ENCODE measurements at places on chromosomes 2 and 18.

DNA sequence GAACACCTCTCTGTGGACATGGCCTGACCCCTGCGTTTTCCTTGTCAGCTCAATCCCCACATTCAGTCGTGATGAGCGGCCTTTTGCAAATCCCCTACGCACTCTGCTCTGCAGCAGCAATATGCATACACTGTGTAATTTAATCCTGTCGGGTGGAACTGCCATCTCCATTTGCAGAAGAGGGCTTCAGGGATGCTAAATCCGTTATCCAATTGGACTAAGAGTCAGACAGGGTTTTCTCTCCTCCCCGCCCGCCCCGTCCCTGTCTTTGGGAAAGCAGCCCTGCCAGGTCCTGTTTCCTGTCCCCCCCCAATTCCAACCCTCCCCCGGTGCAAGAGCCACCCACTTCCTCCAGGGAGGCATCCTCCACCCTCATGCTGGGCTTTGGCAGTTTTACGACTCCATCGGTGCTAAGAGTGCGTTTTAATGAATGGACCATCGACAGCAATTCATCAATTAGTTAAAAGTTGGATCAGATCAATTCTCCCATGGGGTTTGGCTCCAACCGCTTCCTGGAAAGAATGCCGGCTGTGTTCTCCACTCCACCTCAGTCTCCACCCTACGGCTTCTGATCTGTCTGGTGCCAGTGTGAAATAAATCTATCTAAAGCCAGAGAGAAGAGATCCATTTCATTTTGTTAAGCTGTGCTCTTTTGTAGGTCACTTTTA lies 53.5 kb upstream of the ASAP2 start:
- no peak for DNase-seq

DNA sequence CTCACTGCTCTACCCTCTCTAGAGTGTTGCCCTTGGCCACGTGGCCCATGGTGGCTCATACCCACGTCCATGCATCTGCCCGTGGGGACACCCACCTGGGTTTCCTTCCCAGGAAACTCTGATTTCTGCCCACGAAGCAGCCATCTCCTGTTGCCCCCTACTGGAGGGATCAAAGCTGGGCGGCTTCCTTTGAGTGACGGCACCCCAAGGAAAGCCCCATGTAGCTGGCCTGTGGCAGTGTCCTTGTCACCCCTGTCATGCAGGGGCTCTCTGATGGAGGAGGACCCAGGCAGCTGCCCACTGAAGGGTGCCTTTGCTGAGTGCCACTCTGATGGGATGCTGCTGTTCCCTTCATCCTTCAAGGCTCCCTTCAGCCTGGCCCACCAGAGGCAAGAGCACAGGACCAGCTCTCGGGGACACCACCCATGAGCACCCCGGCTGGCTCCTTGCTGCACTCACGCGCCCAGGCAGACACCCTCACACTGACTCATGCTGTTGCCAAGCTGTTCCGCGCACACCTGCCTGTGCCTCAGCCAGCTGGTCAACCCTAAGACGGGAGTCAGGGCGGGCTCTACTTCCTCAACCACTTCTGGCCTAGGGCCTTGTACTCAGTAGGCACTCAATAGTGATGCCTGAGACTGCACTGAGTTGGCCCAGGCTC lies 101.1 kb downstream of the CTIF start:
- DNase-seq, result no peak

GRCh38 chr2:203261326-203262159 lies 22.7 kb downstream of the CYP20A1 start:
- no peak for DNase-seq

- DNase-seq, result no peak
Measured at GRCh38 chr2:80573950-80574349, 269.4 kb upstream of the LRRTM1 start.

GRCh38 chr2:85702800-85703199 lies 8.6 kb downstream of the GNLY start:
- DNase-seq, result no peak

- DNase-seq, result no peak
Measured at GRCh38 chr2:147211484-147211883, 633.3 kb upstream of the ACVR2A start.

GRCh38 chr2:42091671-42092070 lies 43.9 kb downstream of the PKDCC start:
- no peak for DNase-seq

GRCh38 chr2:235357881-235358280 lies 136.0 kb upstream of the AGAP1 start:
- no peak for DNase-seq

DNA sequence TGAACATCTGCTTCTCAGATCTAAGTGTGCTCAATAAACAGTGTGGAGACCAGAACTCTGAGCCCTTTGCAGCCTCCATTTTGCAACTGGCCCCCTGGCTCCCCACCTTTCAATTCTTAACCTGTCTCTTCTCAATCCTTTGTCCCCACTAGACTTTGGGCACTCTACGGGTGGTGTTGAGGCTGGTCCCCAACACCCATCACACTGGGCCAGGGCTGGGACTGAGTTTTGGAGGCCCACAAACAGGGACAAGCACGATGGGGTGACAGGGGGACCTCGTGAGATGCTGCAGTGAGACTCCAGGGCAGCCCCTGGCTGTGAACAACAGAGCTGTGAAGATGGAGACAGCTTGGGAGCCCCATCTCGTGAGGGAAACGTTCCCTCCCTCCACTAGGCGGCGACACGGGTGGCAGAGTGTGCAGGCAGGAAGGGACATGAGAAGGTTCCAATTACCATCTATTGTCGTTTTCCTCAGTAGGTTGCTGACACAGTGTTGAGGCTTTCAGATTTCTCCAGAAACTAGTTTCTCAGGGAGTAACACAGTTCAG lies 1.2 kb downstream of the ANKMY1 start:
- peak; percentile 67 for DNase-seq
